Activated naive CD4-positive, alpha-beta T cell (primary cell): ENCODE measurements at places on chromosomes 7 and 10.

DNA sequence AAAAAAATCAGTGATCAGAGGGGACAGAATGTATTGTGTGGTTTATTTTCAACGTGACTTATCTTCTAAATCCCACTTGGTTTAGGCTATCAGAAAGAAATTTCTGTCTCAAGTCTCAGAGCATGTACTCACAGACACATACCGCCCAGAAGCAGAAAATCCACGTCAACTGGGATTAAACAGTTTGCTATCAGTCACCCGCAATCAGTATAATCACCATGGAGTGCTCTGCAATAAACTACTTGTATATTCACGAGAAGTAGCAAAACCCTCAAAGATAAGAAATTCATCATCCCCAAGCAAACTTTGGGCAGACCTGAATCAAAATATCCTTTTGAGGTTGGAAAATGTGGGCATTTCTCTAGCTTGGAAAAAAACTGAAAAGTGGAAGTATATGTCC lies 259.1 kb downstream of the FGFR2 start:
- no peak for DNase-seq

DNA sequence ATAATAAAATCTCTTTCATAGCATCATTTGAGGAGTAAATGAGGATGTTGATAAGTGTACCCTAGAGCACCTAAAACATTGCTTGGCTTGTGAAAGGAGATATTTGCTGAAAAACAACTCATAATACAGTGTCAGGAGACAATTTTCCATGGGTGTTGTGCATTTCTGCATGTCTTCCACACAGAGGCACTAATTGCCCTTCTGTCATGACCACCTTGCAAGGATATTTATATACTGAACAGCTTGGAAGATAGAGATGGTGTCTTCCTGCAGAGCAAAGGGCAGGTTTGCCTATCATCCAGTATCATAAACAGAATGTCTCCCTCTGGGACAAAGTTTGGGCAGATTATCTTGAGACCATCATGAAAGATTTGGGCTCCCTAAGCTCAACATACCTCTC lies 495.2 kb upstream of the LRRN3 start:
- no peak for DNase-seq

DNA sequence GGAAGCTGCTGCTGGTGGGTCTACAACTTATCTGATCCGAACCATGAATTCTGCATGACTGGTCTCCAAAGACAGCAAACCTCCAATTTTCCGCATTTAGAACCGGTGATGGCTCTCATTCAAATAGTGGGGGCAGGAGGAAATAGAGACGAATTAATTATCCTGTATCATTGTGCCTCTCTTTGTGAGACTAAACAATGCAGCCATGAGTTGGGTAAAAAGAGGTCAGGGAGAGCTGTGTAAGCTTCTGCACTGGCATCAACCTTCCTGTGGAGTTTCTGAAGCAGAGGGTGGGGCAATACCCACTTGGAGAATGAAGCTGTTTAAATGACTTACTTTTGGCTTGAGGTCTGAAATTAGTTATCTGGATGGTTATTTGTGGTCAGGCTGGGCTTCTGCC lies 266.4 kb downstream of the SORCS3 start:
- no peak for DNase-seq

GRCh38 chr7:38880035-38880434 lies 29.0 kb downstream of the VPS41 start:
- DNase-seq, result no peak

DNA sequence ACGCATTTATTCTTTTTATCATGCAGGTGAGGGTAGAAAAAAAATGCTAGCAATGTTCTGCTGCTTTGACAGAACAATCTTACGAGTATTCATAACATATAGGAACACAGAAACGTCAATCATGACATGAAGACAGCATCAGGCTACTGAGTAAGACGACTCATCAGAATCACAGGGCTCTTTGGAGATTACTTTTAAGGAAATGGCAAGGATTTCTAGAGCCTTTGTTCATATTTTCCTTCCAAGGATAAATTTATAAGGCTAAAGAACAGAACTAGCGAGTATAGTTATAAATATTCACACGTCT lies 39.8 kb upstream of the DNAJC1 start:
- no peak for DNase-seq

DNA sequence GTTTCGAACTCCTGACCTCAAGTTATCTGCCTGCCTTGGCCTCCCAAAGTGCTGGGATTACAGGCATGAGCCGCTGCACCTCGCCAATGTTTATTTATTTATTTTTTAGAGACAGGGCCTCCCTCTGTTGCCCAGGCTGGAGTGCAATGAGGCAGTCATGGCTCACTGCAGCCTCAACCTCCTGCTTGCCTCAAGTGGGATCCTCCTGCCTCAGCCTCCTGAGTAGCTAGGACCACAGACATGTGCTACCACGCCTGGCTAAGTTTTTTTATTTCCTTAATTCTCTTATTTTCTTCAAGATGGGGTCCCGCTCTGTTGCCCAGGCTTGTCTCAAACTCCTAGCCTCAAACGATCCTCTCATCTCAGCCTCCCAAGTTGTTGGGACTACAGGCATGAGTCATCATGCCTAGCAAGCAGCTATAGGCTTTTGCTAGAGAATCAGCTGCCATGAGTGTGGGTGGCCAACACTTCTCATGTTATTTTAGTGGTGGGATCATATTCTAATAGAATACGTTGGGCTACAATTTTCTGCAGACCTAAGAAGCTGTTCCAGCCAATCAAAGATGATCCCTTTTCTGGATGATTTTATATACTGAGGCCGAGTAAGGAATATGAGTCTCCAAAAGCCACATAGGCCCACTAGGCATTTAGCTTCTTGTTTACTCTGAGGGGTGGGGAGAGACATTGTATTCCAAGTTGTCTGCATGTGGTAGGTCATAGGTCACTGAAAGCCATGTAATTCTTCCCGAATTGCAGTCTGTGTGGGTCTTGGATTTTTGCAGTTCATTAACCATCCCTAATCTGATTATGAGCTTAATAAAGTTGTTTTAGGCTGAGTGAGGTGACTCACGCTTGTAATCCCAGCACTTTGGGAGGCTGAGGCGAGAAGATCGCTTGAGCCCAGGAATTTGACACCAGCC lies 7.6 kb upstream of the TMEM248 start:
- DNase-seq, result no peak

DNA sequence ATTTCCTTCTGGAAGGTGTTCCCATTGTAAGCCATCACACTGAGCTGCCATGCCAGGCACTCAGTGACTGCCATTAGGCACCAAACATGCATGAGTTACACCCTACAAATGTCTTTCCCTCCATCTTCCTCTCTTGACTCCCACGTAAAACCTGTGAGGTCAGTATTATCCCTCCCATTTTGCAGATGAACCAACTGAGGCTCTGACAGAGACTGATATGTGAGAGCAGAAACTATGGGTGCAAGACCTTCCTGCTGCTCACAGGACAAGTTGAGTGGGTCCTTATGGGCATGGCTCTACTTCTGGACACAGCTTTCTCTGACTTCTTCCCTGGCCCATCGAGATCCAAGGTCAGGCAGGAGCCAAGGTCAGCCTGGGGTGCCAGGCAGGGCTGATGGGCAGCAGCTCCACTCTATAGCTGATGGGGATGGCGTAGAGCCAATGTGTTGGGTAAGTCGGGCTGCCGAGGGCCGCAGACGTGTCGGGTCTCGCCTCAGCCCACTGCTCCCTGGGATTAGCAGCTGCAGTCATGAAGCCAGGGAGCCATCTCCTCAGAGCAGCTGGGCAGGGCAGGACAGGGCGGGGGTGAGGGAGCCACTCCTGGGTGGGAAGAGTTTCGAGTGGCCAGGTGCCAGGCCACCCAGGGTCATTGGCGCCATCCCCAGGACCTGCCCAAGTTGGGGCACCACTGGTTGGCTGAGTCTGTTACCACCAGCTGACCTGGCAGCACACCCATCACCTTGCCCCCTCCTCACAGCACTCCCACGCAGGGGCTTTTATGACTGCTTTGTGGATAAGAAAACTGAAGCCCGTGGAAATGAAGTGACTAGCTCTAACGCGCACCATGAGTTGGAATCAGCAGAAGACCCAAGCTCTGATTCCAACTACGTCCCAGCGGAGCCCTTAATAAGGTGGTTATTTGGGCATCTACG lies 117.8 kb upstream of the ZMIZ1 start:
- no peak for DNase-seq

DNA sequence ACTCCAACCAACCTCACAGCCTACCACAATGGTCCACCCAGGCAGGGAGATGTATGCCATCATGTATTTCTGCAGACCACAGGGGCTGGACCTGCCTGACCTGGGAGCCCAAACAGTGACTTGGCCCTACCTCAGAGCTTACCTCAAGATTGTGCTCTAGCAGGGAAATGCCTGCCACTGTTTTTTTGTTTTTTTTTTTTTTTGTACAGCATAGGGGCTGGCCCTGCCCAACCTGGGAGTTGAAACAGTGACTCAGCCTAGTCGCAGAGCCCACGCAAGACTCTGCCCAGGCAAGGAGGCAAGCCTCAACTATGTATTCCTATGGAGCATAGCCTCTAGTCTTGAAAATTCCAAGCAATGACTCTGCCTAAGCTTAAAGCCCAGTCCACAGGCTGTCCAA lies 39.3 kb upstream of the CDK6 start:
- DNase-seq, result no peak

DNA sequence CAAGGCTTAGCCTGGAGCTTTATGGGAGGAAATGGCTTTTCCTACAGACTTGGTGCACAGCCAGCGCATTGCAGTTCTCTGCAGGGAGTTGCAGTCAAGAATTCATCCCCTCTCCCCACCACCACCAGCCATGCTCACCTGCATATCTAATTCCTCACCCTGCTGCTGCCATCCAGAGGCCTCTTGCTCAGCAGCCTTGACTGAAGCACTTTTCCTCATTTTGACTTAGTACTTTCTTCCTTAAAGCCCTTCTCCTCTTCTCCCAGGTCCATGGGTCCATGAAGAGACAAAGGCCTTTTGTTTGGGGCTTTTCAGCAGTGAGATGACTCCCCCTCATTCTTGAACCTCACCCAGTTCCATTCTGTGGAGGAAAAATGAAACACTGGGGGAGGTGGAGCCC lies 39.7 kb upstream of the GPR141 start:
- DNase-seq, result no peak

- DNase-seq, result no peak
Measured at GRCh38 chr7:107046491-107047259, 2.2 kb downstream of the PRKAR2B start.

- DNase-seq, result no peak
Measured at GRCh38 chr7:136389933-136390332, 412.8 kb upstream of the MTPN start.

GRCh38 chr7:30183749-30184369 lies 49.1 kb downstream of the MTURN start:
- no peak for DNase-seq
